ENCODE measurements at places on chromosomes 16 and 17. TPM values are rescaled to one million over a fixed set of nuclear protein-coding genes. Genes with fewer than 3 reads are reported as not detected.

DNA sequence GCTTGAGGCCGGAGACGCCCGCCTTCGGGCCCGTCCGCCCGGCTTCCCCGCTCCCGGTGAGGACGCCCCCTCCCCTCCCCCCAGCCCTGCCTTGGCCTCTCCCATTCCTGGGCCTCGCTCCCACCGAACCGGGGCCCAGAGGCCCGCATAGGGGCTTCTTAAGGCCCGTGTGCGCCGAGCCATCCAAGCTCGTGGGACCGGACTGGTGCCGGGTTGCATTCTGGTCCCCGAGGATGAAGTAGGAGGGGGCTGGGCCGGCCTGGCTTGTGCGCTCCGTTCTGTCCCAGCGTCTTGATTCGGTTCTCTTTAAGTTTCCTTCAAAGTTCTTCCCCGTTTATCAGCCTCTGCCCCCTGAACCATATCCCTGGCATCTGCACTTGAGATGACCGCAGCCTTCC lies 488 bp downstream of the SENP3 start:
- DNase-seq = no peak

- no peak for DNase-seq
Measured at GRCh38 chr16:11627822-11628457, 40.3 kb upstream of the SNN start.

- no peak for DNase-seq
Measured at GRCh38 chr17:3914312-3914670, 2.0 kb downstream of the P2RX1 start.

Gene IL17C
- total RNA-seq = not detected

DNA sequence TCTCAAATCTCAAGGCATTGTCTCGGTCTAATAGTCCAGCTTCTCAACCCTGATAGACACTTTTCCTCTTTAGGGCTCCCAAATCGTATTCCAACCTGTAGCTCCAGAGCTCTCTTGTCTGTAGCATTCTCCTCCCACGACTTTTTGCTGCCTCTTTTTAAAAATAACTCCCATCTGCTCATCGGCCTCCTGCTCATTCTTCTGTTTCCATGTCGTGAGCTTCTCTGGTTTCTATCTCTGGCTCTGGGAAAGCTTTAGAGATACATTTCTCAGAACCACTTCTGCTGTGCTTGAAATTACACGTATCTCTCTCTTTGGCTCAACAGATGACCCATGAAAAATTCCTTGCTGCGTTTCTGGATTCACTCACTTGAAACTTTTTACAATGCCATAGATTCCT lies 609.6 kb upstream of the C16orf82 start:
- no peak for DNase-seq

DNA sequence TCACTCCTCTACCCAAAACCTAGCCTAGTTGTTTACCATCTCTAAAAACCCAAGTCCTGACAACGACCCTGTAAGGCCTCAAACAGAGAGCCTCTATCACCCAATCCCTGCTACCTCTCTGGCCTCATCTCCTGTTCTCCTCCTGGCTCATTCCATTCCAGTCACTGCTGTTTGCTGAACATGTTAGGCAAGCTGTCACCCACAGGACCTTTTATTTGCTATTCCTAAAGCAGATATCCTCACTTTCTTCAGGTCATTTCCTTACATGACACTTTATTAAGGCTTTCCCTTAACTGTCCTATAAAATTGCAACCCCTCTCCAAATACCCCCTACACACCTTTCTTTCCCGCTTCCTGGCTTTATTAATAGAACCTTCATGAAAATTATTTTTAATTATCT lies 85.1 kb downstream of the KANSL1 start:
- no peak for DNase-seq

DNA sequence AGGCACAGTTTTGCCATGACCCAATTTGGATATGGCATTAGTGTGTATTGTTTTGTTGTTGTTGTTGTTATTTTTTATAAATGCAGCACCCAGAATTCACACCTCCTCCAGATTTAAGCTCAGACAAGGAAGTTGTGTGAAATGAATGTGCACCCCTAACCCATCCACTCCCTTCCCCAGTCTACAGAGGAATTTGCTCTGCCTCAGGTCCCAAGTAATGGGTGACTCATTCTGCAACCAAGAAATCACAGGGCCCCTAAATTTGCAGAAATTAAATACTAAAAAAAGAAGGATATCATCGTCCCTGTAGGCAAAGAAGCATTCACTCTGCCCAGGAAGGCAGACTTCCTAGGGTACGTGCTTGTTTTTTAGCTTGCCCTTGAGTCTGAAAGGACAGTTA lies 62.3 kb downstream of the CLEC16A start:
- no peak for DNase-seq

- no peak for DNase-seq
Measured at GRCh38 chr17:65533852-65534457, 27.5 kb downstream of the AXIN2 start.

DNA sequence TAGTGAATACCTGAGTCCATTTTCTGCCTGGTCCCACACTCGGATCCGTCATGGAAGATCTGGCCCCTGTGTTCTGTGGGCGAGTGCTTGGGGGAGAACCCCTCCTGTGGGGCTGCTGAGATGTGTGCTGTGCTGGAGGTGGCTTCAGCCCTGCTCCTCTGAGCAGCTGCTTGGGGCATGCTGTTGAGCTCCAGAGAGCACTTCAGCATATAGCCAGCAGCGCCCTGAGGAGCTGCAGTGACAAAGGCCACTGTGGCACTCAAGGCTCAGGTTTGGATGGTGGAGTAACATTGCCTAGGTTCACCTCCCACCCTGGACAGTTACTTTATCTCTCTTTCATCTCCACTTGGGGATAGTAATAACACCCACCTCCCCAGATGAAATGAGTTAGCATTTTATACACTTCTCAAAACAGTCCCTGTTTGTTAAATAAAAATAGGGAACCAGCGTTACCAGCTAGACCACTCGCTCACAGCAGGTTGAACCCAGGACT lies 75.3 kb downstream of the KSR1 start:
- DNase-seq = no peak

GRCh38 chr16:56591377-56592060 lies 2.2 kb downstream of the MT3 start:
- DNase-seq = no peak

- peak; percentile 69 for DNase-seq
Measured at GRCh38 chr17:81002409-81003361, 11.0 kb downstream of the CHMP6 start.

GRCh38 chr17:385178-385835 lies 32.7 kb upstream of the RPH3AL start:
- peak; percentile 56 for DNase-seq

GRCh38 chr17:48175692-48176470 lies 68.3 kb downstream of the SNX11 start:
- no peak for DNase-seq

Gene PLA2G10
- total RNA-seq = 2.4 TPM
